ENCODE measurements at places on chromosomes 13 and 19.

- DNase-seq, result no peak
Measured at GRCh38 chr13:21111546-21111945, 50.2 kb upstream of the LATS2 start.

DNA sequence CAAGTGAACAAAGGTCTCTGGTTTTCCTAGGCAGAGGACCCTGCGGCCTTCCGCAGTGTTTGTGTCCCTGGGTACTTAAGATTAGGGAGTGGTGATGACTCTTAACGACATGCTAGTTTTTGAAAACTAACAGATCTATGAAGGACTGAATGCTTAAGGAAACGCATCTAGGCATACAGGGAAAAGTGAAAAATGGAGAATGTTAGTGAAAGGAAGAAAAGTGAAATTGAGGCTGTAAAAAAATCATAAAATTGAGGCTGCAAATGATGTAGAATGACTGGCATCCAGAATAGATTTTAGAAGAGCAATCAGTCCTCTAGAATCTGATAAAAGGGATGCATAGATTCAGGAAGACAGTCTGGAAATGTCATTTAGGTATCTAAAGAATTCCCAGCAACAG is 3.5 kb downstream of the ZNF260 start:
- no peak for DNase-seq

DNA sequence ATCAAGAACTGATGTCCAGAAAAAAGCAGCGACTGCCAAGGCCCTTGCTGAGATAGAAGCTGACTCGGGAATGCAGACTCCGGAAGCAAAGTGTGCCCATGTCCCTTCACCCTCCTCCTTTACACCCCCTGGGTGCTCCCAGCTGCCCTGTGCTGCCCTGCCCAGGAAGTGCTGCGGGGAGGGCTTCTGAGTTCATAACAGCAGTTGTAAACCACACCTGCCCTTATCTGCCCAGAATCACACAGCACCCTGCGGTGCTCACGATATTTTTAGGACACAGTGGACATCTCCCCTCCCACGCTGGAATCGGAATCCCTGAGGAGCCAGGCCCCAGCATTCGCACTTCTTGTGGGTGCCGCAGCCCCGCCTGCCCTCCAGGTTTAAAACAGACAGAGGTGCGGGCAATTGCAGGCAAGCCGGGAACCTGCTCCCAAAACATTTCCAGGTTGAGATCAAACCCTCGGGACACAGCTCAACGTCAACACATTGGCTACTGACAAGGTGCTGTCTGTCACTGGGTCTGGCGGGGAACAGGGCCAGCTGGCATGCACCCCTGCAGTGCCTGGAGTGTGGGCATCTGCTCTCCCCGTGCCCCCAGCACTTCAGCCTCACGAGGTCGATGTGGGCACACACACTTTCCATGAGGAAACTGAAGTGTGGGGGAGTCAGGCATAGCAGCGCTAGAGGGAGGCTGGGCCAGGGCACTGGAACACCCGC is 36.8 kb downstream of the RAB20 start:
- no peak for DNase-seq

GRCh38 chr13:112186091-112186490 is 119.1 kb downstream of the SOX1 start:
- no peak for DNase-seq

- no peak for DNase-seq
Measured at GRCh38 chr13:112510987-112511685, 76.8 kb downstream of the TUBGCP3 start.

- DNase-seq, result no peak
Measured at GRCh38 chr19:14028901-14029300, 953 bp downstream of the RLN3 start.

DNA sequence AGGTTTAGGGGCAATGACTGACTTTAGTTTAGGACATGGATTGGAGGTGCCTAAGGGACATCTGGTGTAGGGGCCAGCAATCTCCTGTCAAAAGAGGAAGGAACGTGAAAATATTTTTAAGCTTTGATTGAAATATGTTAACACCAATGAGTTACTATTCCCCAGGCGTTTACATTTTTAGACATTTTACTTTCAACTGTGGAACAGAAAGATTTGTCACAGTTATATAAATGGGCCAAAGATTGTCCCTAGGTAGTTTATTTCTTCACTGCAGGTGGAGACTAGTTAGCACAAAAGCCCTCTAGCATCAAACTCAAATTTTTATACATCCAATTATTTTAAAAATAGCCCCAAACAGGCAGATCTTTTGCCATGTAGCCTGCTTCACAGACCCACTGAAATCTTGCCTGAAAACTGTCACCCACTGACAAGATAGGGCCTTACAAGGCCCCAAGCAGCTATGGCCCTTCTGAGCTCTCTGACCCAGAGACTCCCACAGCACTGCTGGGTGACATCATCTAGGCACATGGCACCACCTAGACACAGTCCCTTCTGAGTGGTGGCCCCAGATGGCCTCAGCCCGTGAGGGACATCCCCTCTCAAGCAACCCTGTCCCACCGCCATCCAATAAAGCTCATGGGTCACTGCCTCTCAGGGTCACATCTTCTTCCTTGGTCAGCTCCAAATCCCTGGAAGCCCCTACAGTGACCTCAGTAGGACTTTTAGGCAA is 64.8 kb upstream of the DOCK9 start:
- no peak for DNase-seq

DNA sequence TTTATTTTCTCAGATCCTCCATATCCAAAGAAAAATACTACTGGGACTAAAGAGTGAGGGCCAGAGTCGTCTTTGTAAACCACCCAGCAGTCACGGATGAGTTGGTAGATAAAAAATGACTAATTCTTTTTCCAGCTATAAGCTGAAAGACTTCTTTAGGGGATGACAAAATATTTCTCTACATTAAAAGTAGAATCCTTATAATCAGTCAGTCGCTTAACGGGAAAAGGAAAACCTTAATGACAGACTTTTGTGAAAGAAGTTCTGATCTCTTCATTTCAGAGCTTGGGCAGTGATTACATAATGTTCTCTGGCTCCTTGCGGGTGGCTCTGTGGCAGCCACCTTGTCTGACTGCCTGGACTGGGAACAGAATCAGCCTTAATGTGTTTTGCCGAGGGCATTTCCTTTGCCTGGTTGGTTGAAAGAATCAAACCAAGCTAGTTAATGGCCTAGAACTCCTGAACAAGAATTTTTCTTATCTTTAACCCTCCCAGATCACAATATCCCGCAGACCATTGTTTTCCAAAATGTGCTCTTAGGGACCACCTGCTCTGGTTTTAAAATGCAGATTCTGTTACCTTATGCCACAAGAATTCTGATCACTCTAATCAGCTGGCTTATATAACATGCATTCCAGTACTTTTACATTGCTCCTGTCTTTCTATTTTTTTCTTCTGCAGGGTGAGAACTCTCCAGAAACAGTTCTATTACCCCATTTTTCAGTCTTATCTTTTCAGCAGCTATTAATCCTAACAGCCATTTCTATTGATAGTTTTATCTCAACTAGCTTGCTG is 2.5 kb downstream of the ITM2B start:
- DNase-seq, result no peak

- DNase-seq, result no peak
Measured at GRCh38 chr13:25584087-25584486, 212.3 kb downstream of the ATP8A2 start.

DNA sequence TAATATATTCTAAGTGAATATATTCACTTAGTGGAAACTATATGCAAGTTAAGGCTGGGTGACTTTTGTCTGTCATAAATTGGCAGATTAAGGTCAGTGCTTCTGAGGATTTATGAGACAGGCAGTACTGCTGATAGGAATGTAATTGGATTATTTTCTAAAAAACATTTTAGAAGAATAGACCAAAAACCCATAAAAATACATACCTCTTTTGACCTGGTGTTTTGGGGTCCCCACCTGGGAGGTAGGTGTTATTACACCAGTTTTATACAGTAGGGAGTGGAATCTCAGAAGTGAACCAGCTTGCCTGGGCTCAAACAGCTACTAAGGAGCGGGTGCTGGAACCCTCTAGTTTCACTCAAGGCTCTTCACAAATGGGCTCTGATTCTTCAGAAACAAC is 25.3 kb downstream of the COG3 start:
- DNase-seq, result no peak

- DNase-seq, result peak; percentile 85
Measured at GRCh38 chr19:38691938-38692457, 44.5 kb downstream of the ACTN4 start.

GRCh38 chr13:110985541-110985940 is 70.7 kb upstream of the ANKRD10 start:
- no peak for DNase-seq

- no peak for DNase-seq
Measured at GRCh38 chr13:68056816-68057710, 826.9 kb upstream of the PCDH9 start.

DNA sequence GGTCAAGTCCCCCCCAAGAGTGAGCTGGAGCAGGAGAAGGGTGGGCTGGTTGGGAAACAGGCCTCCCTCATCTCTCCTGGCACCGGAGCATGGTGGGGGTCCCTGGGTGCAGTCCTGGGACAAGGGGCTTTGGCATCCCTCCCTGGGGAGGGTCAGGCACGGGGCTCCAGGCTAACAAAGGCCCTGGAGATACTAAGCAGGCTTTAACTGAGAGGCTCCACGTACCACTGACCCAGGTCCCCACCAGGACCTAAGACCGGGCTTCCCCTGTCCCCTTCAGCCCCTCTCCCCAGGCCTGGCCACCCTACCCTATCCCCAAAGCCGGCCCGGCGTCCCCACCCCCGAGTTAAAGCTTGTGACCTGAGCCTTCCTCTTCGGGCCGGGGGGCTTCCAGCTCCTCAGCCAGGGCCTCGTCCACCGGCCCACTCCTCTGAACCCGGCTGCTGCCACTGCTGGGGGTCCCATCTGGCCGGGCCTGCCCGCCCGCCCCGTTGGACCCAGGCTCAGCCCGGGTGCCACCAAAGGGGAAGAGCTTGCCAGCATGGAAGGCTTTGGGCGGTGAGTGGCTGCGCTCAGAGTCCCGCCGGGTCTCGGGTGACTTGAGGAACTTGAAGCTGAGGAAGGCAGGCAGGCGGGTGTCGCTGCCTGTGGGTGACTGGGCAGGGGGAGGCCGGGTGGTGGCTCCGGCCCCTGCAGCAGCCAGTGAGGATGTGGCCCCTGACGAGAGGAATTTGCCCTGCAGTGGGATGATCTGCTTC is 10.1 kb downstream of the ANO8 start:
- no peak for DNase-seq

DNA sequence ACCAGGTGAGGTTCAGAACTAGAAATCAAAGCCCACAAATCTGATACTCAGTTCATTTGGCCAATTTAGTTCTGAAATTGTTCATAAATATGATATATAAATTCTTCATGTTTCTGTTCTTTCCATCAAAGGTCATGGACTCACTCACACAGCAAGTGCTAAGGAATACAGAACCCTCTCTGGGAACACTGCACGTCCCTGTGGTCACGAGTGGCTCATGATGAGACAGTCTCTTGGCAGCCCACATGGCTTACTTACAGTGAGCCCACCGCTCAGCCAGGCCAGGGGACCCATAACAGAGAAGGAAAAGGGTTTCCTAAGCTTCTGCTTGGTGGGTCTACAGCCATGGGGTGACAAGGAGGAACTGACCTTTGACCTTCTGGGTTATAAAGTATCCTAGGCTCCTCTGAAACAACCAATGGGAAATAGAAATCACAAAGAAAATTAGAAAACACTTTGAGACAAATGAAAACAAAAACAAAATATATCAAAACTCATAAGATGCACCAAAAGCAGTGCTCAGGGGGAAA is 67.4 kb downstream of the CDADC1 start:
- no peak for DNase-seq

- no peak for DNase-seq
Measured at GRCh38 chr19:10758978-10759377, 41.1 kb downstream of the DNM2 start.
